PC-9 (cell line): ENCODE measurements at places on chromosomes 3 and 15. TPM values are rescaled to one million over a fixed set of nuclear protein-coding genes. Genes with fewer than 3 reads are reported as not detected.

CILP gene
- 0.07 and 0.08 TPM in 2 replicates for total RNA-seq

DOCK3 gene
- 15.2 and 16.9 TPM in 2 replicates for total RNA-seq

HYPK gene
- 10.1 and 14.4 TPM in 2 replicates for total RNA-seq

DNA sequence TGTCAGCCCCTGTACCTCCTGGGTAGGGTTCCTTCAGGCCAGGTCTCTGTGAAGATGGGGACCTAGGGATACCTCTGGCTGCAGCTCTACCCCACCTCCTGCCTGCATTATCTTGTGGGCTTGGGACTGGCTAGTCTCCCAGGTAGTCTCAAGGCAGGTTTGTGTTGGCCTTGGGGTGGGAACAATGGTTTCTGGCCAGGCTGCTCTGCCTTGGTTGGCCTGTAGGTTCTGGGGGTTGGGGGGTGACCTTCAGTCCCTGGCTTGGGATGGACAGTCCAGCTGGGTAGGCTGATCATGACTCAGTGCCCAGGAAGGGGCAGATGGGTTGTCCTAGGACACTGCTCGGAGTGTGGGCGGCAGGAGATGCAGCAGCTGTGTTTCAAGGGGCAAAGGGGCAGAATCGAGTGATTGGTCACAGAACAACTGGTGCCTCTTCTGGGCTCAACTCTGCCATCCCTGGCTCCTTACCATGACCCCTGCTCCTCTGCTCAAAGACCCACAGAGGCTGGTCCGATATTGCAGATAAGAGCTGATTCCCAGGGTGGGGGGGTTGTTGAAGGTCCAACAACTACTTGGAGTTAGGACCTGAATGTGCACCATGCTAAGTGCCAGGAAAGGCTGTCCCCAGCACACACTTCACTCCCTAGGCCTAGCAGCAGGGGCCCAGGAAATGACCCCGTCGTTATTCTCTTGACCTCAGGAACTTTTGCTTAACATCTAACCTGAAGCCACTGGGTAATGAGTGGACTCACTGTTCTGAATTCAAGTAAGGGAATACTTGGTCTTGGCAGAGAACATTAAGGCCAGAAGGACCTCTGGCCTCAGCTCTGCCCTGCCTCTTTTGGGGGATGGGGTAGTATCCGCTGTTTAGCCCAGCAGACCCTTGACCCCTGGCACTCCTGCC, 18.1 kb upstream of the BSN start:
- H3K27ac ChIP-seq: no peak overlapping the region
- H3K4me3 ChIP-seq: no peak overlapping the region
- H3K36me3 ChIP-seq: no peaks in the 10 kb centered on the region

- H3K36me3 ChIP-seq: no peaks in the 10 kb centered on the region
- H3K27ac ChIP-seq: no peak overlapping the region
- H3K4me1 ChIP-seq: no peaks in the 10 kb centered on the region
- no peak overlapping the region for H3K4me3 ChIP-seq
- DNase-seq: no peak
- peaks cover under 1% of the 10 kb centered on the region for H3K27me3 ChIP-seq
These were observed 330.2 kb downstream of the EPHB1 start for GRCh38 chr3:135125171-135125801.

DNA sequence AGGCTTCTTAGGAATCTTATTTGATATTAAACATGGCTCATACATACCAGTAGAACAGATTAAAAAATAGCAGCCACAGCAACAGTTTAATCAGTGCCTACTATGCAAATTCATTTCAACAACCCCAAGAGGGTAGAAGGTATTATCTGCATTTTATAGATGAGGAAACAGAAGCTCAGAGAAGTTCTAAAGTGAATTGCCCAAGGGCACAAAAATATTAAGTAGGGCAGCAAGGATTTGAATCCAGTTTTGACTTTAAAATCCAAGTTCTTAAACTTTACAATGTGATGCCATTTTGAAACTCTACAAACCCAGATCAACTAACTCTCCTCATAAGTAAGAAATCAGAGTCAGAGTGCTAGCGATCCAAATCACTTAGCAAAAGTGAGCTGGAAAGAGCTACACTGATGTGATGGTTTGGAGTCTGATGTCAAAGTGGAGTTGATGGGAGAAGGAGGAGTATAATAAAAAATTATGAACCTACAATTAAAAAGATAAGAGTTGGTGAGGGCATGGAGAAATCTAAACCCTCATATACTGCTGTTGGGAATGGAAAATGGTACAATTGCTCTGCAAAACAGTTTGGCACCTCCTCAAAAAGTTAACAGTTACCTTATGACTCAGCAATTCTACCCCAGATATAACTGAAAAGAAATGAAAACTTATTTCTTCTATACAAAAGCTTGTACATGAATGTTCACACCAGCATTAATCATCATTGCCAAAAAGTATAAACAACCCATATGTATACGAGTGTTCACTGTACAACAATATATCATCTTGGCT, 51.0 kb upstream of the PLXND1 start:
- peak overlapping the region; percentile 64 for H3K27ac ChIP-seq
- DNase-seq: no peak
- H3K4me3 ChIP-seq: no peak overlapping the region
- H3K36me3 ChIP-seq: peaks cover 48% of the 10 kb centered on the region; the same call in 1 of the 2 replicates
- H3K27me3 ChIP-seq: no peaks in the 10 kb centered on the region
- H3K4me1 ChIP-seq: peaks cover 84% of the 10 kb centered on the region

DNA sequence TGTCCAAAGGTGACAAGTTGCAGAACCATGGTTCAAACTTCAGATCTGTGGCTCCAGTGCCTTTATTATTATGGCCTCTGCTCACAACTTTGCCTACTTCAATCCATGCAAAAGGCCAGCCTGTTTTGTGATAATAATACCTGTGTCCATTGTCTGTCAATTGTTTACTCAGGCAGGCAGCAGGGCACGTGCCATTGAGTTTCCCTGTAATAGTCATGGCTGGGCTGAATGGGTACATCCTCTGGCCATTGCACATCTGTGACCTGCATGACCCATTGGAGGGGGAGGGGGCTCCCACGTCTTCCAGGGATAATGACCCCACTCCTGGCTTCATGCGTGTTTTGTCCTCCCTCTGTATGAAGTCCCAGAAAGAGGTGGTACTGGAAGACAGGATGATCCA, 215.4 kb downstream of the SSR3 start:
- H3K4me3 ChIP-seq: no peak overlapping the region
- no peaks in the 10 kb centered on the region for H3K36me3 ChIP-seq
- DNase-seq: no peak
- no peaks in the 10 kb centered on the region for H3K27me3 ChIP-seq
- H3K27ac ChIP-seq: no peak overlapping the region

DNA sequence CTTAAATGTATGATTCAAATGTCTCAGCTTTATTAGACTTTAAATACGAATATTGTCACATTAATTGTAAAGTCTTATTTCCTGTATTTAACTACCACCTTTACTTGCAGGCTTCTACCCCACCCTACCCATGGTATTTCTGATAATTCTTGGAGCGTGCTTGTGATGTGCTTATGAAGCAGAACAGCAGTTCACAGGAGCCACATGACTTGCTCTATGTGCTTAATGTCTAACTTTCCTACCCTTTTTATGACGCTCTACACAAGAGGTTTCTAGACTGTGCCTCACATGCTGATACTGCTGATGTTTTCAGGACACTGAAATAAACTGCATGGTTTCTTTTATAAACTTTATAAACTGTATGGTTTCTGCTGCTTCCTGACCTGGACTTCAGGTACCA, 553.5 kb upstream of the CCDC54 start:
- H3K4me1 ChIP-seq: no peaks in the 10 kb centered on the region
- no peak overlapping the region for H3K4me3 ChIP-seq
- H3K36me3 ChIP-seq: no peaks in the 10 kb centered on the region
- H3K27me3 ChIP-seq: no peaks in the 10 kb centered on the region
- DNase-seq: no peak
- no peak overlapping the region for H3K27ac ChIP-seq

- no peaks in the 10 kb centered on the region for H3K36me3 ChIP-seq
- no peaks in the 10 kb centered on the region for H3K27me3 ChIP-seq
- no peak overlapping the region for H3K27ac ChIP-seq
- no peak for DNase-seq
These were observed 748.3 kb upstream of the NECTIN3 start for GRCh38 chr3:110323349-110323748.

DNA sequence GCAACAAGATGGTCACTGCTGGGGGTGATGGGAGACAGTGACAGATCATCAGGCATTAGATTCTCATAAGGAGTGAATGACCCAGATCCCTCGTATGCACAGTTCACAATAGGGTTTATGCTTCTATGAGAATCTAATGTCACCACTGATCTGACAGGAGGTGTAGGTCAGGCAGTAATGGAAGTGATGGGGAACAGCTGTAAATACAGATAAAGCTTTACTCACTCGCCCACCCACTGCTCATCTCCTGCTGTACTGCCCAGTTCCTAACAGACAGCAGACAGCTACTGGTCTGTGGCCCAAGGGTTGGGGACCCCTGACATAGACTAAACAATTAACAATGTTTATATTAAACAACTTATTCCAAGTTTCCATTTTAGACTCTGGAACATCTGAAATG, 25.4 kb downstream of the IFT80 start:
- H3K4me3 ChIP-seq: no peak overlapping the region
- peaks cover 9% of the 10 kb centered on the region for H3K36me3 ChIP-seq
- H3K27ac ChIP-seq: no peak overlapping the region
- no peak for DNase-seq

- no peak overlapping the region for H3K4me3 ChIP-seq
- H3K27ac ChIP-seq: no peak overlapping the region
- no peaks in the 10 kb centered on the region for H3K36me3 ChIP-seq
- peaks cover 7% of the 10 kb centered on the region; the same call in 1 of the 2 replicates for H3K27me3 ChIP-seq
These were observed 256.6 kb downstream of the OCA2 start for GRCh38 chr15:27842526-27842925.

DNA sequence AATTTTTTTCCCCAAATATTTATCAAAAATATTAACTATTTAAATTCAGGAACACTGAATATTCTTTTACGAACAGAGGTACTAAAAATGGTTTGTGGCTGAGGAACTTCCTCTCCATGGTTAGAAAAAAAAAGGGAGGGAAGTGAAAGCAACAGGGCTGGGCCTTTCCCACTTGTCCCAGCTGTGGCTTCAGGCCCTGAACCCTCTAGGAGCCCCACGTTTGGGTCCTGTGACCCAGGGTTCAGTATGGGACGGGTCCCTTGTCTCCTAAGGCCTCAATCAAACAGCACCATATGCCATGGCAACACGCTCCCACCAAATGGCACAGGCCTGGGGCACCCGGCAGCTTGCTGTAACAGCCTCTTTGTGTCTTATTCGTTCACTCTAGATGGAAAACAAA, 32.4 kb downstream of the POC1A start:
- DNase-seq: no peak
- H3K27ac ChIP-seq: no peak overlapping the region
- H3K36me3 ChIP-seq: no peaks in the 10 kb centered on the region

- no peak overlapping the region for H3K4me3 ChIP-seq
- peaks cover 42% of the 10 kb centered on the region for H3K36me3 ChIP-seq
- peaks cover 12% of the 10 kb centered on the region for H3K4me1 ChIP-seq
These were observed 11.1 kb downstream of the RIOX2 start for GRCh38 chr3:97960993-97961766.

DNA sequence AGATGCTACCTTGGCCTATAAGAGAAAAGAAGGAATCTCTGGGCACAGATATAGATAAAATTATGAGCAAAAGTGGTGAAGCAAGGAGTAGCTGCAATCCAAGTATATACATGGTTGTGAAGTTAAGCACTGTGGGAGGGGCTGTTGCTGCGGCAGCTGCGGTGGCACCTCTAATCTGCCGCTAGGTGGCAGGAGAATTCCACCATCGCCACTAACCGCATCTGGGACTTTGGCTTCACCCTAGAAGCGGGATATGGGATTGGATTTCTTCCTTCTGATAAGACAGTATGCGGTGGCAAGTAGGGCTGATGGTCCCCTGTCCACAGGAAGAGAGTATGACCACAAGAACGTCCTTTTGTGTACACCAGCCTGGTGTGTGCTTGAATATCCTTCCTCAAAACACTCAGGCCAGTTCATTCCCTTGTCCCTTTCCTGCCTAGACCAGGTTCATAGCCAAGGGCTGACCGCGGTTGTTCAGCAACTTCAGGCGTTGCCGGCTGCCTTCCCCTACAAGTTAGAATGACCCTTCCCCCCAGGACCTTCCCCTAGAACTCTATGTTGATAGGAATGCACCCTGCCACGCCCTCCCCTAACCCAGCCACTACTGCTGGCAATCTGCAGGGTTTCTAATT, 5.1 kb downstream of the MAGEL2 start:
- H3K27ac ChIP-seq: no peak overlapping the region
- peak; percentile 50 for DNase-seq
- H3K36me3 ChIP-seq: no peaks in the 10 kb centered on the region
- no peak overlapping the region for H3K4me3 ChIP-seq
- H3K27me3 ChIP-seq: peaks cover 16% of the 10 kb centered on the region; the same call in 1 of the 2 replicates

- H3K4me1 ChIP-seq: peaks cover 7% of the 10 kb centered on the region
- H3K36me3 ChIP-seq: no peaks in the 10 kb centered on the region
- H3K27ac ChIP-seq: no peak overlapping the region
- no peak for DNase-seq
- H3K4me3 ChIP-seq: no peak overlapping the region
- H3K27me3 ChIP-seq: no peaks in the 10 kb centered on the region
These were observed 22.6 kb upstream of the TPRG1 start for GRCh38 chr3:189149203-189149602.

GRCh38 chr15:88985547-88986393, 72.6 kb upstream of the MFGE8 start:
- H3K36me3 ChIP-seq: no peaks in the 10 kb centered on the region
- H3K4me3 ChIP-seq: no peak overlapping the region
- no peaks in the 10 kb centered on the region for H3K27me3 ChIP-seq
- no peak overlapping the region for H3K27ac ChIP-seq

GRCh38 chr3:169667166-169668071, 3.9 kb upstream of the MECOM start:
- H3K27me3 ChIP-seq: peaks cover 4% of the 10 kb centered on the region; the same call in 1 of the 2 replicates
- no peak for DNase-seq
- H3K27ac ChIP-seq: no peak overlapping the region

DNA sequence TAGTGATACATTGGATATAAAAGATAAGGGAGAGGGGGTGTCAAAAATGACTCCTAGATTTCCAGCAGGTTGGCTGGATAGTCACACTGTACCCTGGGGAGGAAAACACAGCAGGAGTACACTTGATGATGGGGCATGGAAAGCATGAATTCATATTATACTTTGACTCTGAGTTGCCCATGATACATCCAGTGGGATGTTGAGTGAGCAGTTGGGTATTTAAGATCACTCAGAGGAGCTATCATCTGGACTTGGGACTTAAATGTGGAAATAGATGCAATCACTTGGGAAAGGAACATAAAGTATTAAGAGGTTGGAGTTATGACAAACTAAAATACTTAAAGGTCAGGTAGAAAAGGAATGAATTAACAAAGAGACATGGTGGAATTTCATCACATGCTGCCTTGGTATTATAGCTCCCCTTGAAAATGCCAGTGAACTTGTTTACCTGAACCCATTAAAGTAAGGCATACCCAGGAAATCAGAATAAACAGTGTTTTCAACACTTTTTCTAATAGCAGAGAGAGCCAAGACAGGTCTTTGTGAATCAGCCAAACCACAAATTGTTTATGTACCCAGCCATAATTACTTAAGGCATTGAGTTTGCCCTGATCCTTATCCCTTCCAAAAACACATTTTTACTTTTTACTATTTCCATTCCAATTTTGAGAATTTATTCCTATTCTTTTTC, 49.9 kb upstream of the ABI3BP start:
- DNase-seq: no peak
- H3K36me3 ChIP-seq: no peaks in the 10 kb centered on the region
- H3K4me1 ChIP-seq: peaks cover 25% of the 10 kb centered on the region
- H3K27me3 ChIP-seq: no peaks in the 10 kb centered on the region
- H3K27ac ChIP-seq: peak overlapping the region; percentile 27; the same call in 1 of the 2 replicates
